ENCODE measurements at places on chromosomes 5 and 9.

DNA sequence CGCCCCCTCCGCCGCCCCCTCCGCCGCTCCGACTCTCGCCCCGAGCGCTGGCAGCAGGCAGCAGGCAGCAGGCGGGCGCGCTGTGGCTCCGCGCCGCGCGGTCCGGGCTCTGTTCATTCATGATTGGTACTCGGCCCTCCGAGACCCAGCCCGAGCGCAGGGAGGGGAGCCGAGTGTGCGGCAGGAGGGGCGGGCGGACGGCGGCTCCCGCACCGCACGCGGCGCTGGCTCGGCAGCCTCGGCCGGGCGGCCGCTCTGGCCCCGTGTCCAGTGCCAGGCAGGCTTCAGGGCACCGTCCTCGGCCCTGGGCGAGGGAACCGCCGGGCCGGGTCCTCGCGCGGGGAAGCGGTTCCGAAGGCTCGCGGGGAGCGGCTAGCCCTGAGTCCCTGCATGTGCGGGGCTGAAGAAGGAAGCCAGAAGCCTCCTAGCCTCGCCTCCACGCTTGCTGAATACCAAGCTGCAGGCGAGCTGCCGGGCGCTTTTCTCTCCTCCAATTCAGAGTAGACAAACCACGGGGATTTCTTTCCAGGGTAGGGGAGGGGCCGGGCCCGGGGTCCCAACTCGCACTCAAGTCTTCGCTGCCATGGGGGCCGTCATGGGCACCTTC lies at the start of gene KCNIP1:
Gene KCNIP1, plus strand, starts transcription at position 31 of the 607 bp plus-strand sequence.
- peak; percentile 34 for DNase-seq

DNA sequence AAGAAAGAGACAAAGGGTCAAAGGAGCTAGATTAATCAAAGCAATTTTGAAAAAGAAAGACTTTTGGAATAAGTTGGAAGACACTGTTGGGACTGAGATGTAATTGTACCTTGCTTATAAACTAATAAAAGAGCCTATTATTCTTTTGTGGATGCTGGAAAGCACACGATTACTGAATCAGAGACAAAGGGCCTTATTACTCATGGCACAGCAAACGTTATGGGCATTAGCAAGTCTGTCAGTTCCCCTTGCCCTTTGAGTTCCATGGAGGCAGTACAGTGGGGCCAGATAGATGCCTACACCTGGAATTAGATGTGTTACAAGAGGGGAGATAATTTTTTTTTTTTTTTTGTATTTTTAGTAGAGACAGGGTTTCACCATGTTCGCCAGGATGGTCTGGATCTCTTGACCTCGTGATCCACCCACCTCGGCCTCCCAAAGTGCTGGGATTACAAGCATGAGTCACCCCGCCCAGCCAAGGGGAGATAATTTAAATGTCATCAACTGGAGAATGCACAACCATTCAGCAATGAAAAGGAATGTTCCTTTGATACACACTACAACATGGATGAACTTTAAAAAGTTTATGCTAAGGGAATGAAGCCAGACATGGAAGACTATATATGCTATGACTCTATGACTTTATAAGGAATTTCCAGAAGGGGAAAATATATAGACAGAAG lies 128.9 kb downstream of the STARD4 start:
- no peak for DNase-seq

DNA sequence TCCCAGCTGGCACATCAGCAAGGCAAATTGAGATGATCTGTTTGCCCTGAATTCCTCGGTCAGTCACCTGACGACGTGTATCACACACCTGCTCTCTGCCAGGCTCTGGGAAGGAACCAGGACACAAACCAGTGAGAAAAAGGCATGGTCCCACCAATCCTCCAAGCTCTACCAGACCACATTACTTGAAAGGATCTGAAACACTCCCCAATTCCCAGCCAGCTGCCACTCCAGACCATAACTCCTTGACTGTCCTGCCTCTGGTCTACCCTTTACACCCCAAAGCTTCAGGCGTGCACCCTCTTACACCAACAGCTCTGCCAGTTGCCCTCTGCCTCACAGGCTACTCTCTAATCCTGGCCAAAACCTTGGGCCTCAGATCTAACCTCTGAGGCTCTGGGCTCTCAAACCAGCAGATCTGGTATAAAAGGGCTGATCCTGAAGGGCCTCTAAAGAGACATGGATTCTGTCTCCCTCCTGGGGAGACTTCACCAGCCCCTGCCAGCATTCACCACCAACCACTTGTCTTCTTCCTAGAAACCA lies 6.8 kb downstream of the MGAT1 start:
- DNase-seq: no peak

DNA sequence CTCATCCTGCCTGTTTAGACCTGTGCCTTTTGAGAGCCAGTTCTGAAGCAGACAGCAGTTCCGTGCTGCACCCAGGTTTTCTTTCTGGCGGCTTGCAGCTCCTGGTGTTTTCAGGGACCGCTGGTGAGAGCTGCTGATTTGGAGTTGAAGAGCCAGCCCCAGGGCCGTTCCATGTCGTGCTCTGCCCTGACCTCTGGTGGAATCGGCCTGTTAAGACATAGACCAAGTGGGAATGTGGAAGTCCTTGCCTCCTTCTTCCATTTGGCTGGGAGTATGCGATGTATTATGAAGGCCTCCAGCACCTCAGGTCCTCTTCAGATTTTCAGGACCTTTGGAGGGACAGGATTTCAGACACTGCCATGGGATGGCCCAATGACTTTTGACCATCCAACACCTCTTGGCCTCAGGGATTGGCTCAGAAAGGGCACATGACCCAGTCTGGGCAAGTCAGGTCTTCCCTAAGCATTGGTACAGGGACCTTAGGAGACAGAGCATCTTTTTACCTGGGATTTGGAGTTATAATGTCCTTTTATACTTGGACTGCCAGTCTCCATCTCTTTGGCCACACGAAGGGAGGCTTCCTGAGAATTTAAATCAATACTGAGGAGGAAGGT lies 136.1 kb upstream of the CLINT1 start:
- no peak for DNase-seq

- DNase-seq: no peak
Measured at GRCh38 chr5:143064676-143065075, 294.5 kb downstream of the ARHGAP26 start.

- DNase-seq: no peak
Measured at GRCh38 chr9:126293522-126293889, 33.1 kb upstream of the MVB12B start.

- DNase-seq: no peak
Measured at GRCh38 chr9:68825762-68826472, 120.9 kb downstream of the PIP5K1B start.

- no peak for DNase-seq
Measured at GRCh38 chr9:133880136-133880535, 112.0 kb downstream of the VAV2 start.

DNA sequence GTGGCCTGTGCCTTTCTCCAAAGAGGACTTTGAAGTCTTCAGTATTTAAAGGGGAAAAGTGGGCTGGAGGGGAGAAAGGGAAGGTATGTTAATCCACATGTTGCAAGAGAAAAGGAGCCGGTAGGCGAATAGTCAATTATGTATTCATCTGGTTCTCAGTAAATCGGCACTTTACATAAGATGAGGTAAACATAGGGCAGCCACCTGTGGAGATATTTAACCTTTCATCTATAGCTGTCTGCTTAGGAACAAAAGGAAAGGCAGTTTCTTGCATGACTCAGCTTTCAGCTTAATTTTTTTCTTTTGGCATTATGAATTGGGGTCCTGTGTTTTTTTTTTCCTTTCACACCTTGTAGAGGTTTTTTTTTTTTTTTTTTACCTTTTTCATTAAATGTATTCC lies 42.2 kb downstream of the FGD3 start:
- no peak for DNase-seq

GRCh38 chr5:109089191-109089590 lies 320.6 kb downstream of the PJA2 start:
- DNase-seq: no peak

- no peak for DNase-seq
Measured at GRCh38 chr5:139379626-139380449, 3.3 kb downstream of the SLC23A1 start.

- no peak for DNase-seq
Measured at GRCh38 chr5:53426512-53426830, 54.0 kb upstream of the FST start.

DNA sequence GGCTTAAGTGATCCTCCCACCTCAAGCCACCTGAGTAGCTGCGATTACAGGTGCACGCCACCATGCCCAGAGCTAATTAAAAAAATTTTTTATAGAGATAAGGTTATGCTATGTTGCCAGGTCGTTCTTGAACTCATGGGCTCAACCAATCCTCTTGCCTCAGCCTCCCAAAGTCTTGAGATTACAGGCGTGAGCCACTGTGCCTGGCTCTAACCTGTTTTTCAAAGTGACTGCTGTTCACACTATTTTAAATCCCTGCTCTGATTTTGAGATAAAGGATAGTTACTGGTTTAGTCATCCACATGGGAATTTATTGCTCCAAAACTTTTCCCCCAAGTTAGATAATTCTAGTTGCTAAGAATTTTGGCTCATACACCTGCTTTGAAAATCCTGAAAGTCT lies 48.2 kb upstream of the MTMR12 start:
- DNase-seq: no peak

GRCh38 chr9:107989099-107989498 lies 499.5 kb upstream of the KLF4 start:
- DNase-seq: no peak

- DNase-seq: no peak
Measured at GRCh38 chr5:431711-432050, 11.3 kb upstream of the EXOC3 start.

DNA sequence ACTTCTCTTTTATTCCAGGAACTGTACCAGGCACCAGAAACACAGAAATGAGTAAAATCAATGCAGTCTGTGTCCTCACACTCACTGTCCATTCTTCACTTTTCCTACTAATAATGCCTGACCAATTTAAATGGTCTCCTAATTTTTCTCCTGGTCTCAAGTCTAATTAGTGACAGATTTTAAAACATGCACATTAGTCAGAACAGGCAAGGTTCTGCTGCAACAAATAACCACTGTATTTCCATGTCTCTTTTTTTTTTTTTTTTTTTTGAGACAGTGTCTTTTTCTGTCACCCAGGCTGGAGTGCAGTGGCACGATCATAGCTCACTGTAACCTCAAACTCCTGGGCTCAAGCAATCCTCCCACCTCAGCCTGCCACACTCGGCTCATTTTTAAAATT lies 99.6 kb downstream of the CEMIP2 start:
- DNase-seq: no peak

DNA sequence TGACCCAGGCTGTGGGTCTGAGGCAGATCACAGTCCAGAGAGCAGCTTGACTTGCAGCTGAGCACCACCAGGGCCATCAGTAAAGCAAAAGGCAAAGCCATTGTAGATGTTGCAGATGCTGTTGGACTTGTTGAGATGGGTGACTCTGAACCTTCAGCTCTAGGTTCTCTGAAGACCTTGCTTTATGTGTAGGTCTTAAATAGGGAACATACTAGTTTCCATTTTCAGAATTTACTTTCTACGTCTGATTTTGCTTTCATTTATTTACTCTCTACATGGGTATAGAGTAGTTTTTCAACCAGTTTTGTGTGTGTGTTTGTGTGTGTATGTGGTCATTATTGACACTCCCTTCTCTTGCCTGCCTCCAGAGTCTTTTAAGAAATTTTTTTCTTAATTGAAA lies at the start of gene IFNA6:
Gene IFNA6, minus strand, starts transcription at position 101 of the 400 bp plus-strand sequence. Its CDS starts 0 bp downstream, at position 101.
- DNase-seq: no peak

- DNase-seq: no peak
Measured at GRCh38 chr9:125119643-125120286, 23.6 kb downstream of the SCAI start.

DNA sequence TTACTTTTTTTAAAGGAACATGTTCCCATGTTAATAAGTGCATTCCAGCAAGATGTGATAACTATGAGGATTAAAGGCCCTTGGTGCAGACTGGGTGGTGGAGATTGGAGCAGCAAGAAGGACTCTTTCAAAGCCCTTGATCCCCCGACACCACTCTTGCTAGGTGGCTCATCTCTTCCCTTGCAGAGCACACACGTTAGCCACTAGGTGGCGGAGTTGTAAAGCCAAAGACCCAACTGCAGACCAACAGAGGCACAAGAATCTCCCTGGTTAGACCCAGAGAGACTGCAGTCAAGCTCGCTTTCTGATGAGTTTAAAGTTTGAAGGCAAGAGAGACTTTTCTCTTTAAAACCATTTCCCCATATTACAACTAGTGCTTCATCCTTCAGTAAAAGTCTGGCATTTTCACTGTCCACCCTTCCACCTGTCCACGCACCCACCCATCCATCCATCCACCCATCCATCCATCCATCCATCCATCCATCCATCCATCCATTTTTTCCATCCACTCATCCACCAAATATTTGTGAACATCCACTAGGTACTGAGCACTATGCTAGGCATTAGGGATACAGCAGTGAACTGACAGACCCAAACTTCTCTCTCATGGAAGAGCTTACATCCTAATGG lies 226.9 kb downstream of the MSX2 start:
- DNase-seq: peak; percentile 38

GRCh38 chr5:130799015-130799414 lies 366.0 kb downstream of the HINT1 start:
- no peak for DNase-seq

GRCh38 chr5:67496051-67496450 lies 299.5 kb upstream of the CD180 start:
- DNase-seq: no peak

DNA sequence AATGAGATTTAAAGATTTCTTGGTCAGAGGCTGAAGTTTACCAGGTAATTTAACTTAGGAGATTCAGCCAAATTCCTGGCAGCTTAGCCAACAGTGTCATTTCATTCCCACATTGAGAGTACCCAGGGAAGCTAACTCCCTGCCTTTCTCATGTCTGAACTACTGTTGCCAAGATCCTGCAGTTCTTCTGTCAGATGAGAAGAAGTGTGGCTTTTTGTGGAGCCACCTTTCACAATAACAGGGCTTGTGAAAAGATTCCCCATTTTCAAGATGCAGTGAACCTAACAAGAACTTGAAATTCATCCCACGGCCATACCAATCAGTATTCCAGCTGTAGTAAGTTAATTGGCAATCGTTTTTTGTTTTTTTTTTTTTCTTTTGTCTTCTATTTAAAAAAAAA lies 176.4 kb downstream of the XRCC4 start:
- no peak for DNase-seq

- DNase-seq: peak; percentile 36
Measured at GRCh38 chr5:125575891-125576505, 829.6 kb upstream of the ZNF608 start.

DNA sequence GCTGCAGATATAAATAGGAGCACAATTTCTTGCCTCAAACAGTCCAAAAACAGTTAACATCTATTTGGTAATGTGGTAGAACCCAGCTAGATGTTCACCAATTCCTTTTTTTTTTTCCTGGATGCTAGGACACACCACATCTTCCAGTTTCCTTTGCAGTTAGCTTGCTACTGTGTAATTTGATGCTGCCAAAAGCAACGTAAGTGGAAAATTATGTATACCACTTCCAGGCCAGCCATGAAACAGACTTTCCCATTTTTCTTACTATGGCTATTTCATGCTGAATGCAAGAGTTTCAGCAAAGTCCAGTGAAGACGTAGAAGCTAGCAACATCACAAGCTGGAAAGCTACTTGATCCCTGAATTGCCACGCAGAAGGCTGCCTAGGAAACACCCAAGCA lies 667.2 kb downstream of the TLE1 start:
- DNase-seq: no peak

GRCh38 chr5:167899490-167900070 lies 391.9 kb upstream of the WWC1 start:
- DNase-seq: no peak

Data from nucleus accumbens (tissue), 56 donors.